LoVo (cell line): ENCODE measurements at places on chromosomes 7 and 10.

DNA sequence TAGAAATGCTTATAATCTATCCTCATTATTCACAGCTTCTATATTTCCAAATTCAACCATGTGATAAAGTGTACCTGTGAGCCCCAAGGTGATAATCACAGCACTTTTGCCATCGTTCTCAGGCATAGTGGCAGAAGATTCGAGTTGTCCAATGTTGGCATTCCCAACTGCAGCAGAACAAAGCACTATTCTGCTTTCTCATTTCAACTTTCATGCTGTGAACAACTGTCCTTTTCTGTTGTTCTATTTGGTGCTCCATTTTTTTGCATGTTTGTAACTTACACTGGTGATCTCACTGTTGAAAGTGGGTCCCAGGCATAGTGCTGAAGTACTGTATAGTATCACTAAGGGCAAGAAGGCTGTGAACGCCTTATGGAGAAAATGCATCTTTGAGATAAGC lies 438.2 kb downstream of the PAXIP1 start:
- DNase-seq: no peak

DNA sequence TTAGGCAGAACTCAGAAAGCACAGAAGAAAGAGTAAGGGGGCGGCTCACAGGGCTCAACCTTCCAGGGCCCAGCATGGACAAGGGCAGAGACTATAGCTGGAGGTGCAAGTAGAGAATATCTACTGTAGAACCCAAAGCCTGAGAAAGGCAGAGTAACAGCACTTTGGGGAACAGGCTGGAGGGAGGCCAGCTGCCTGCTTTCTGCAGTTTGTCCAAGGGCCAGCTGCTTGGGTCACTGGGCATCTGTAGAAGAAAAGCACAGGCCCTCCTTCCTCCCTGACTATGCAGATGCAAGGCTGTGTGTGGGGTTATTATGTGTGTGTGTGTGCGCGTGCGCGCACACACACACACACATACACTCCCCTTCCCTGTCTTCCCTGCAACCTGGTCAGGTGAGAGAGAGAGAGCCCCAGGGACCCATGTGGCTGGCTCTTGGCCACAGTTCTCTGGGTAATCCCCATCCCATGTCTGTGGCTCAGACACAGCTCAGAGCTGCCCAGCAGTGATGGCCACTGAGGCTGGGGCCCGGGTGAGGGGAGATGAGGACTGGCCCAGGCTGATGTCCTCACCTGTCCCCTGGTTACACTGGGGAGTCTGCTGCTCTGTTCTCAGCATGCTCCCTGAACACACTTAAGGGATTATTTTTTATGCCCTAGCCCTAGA lies 9.0 kb downstream of the ADRA2A start:
- DNase-seq: no peak

GRCh38 chr10:67618116-67618515 lies 77.9 kb downstream of the CTNNA3 start:
- DNase-seq: no peak

GRCh38 chr10:91756286-91756685 lies 41.9 kb upstream of the TNKS2 start:
- DNase-seq: no peak

DNA sequence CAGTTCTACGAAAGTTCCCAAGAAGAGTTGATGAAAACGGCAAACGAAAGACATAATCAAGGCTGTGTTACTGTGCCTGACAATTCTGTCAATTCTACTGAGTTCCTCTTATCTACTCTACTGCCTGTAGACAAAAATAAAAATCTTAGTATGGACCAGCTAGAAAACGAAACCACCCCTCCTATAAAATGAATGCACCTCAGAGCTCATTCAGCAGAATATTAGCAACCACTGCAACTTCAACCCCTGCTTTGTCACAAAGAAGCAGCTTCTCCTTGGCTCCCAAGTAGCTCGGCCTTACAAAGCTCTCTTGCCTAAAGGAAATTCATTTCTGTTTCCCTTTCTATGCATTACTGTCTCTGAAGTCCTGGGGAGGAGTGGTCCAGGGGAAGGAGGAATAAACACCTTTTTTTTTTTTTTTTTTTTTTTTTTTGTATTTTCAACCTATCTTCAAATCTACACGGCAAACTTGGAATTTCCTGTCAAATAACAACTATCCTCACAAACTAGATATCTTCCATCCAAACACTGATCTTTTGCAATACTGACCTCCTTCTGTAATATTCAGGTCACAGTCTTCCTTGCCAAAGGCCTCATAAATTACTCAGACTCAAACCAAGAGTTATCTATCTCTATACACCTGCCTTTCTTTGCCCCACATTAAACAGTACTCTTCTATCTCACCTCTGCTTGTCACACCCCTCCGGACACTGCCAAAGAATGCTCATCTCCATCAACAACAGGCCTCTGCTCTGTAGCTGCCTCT lies 74.3 kb downstream of the GLI3 start:
- DNase-seq: no peak

- no peak for DNase-seq
Observed at GRCh38 chr7:4794591-4795350, 19.3 kb downstream of the AP5Z1 start.
